ENCODE measurements at places on chromosomes 11 and 22.

DNA sequence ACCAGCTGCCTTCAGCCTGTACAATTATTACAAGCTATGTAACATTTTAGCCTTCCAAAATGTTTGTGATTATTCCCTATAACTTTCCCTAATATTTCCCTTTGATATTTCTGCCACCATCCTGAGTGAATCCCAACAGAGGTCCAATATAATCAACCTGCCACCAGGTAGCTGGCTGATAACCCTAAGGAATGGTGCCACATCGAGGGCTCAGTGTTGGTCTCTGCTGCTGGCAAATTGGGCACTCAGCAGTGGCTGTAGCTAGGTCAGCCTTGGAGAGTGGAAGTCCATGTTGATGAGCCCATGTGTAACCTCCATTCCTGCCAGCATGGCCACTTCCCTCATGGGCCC is 121.2 kb downstream of the ZNF280B start:
- no peak for DNase-seq

- no peak for DNase-seq
Measured at GRCh38 chr11:61949169-61950034, 749 bp upstream of the BEST1 start.

- DNase-seq, result no peak
Measured at GRCh38 chr11:129620237-129621104, 195.2 kb upstream of the TMEM45B start.

GRCh38 chr11:45144126-45145082 is 2.0 kb upstream of the PRDM11 start:
- no peak for DNase-seq

- no peak for DNase-seq
Measured at GRCh38 chr11:100185588-100185987, 501.5 kb upstream of the ARHGAP42 start.
